ENCODE measurements at places on chromosomes 3 and 15.

GRCh38 chr3:167723872-167724271 lies 10.8 kb downstream of the PDCD10 start:
- no peak for DNase-seq

DNA sequence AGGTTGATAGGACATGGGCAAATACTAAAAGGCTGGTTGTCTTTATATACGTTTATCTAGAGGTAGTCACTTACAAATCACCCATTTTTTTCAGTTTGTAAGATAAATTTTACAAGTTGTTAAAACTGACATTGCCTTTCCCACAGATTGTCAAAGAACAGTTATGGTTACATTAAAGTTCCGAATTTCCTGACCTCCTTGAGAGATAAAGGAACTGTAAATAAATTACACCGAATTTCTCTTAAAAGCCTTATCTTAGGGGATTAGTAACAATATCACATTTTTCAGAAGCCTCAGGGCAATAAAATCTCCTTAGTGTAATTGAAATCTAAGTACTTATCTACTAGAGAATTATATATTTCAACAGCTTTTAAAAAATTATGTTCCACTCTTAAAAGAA lies 49.5 kb downstream of the ZPLD1 start:
- DNase-seq: no peak

- no peak for DNase-seq
Measured at GRCh38 chr3:173865900-173866498, 468.5 kb downstream of the NLGN1 start.

- DNase-seq: no peak
Measured at GRCh38 chr15:67180035-67180434, 74.4 kb downstream of the AAGAB start.

DNA sequence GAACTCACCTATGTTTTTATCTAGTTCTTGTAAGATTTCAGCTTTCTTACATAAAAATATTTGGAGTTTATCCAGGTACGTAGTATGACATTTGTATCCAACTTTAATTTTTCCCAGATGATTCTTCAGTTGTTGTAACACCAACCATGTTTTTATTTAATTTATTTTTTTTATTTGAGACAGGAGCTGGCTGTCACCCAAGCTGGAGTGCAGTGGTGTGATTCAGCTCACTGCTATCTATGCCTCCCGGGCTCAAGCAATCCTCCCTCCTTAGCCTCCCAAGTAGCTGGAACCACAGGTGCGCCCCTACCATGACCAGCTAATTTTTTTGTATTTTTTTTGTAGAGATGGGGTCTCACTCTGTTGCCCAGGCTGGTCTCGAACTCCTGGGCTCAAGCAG lies 6.6 kb downstream of the XYLB start:
- no peak for DNase-seq

- no peak for DNase-seq
Measured at GRCh38 chr15:75924576-75924975, 20.9 kb downstream of the FBXO22 start.

DNA sequence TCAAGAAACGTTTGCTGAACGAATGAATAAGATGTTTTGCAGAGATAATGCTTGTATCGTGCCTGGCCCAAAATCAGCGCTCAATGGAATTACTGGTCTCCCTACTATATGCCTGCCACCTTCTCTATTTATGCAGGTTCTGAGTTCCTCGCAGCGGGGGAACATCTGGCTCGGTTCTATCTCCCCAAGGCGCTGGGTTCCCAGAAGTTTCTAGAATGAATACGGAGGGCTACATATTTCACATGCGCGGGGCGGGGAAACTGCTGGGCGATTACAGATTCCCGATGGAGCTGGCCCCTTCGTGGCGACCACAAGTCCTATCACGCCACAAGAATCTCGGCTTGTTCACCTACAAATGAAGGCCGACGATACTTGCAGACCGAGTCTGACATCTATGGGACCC lies 411 bp upstream of the EIF2B5 start:
- DNase-seq: no peak

GRCh38 chr3:131716007-131716406 lies 213.2 kb upstream of the MRPL3 start:
- no peak for DNase-seq

GRCh38 chr3:94299716-94300115 lies 236.9 kb downstream of the NSUN3 start:
- no peak for DNase-seq

DNA sequence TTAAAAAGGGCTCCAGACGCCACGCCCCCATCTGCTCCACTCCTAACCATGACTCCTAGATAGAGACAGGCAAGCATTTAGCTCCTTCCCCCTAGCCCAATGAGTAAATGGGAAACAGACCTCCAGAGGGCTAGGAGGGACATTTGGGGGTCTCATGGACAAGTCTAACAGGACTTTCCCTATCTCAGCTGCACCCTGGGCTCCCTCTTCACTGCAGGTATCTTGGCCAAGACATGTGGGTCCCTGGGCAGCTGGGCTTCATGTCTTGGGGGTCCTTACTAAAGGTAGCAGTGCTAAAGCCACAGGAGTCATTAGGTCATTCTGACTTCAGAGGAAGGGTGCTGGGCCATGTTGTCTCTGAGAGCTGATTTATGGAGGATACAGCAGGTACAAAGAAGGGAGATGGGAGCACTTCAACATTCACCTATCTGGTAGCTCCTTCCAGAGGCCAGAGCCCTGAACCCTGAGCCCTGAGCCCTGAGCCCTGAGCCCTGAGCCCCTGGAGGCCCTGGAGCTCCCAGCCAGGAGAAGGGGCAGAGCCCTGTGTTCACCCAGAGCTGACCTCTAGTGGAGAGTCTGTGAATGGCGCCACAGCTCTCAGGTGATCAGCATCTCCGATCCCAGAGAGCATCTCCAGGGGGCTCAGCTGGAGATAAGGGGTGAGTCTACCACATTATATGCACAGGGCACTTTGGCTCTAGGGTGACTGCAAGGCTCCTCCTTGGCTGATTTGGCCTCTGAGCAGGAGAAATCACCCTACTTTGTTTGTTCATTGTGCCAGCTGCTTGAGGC lies 40.1 kb upstream of the EPHB1 start:
- peak; percentile 59 for DNase-seq

GRCh38 chr3:9898467-9899241 lies 4.0 kb upstream of the IL17RE start:
- no peak for DNase-seq

DNA sequence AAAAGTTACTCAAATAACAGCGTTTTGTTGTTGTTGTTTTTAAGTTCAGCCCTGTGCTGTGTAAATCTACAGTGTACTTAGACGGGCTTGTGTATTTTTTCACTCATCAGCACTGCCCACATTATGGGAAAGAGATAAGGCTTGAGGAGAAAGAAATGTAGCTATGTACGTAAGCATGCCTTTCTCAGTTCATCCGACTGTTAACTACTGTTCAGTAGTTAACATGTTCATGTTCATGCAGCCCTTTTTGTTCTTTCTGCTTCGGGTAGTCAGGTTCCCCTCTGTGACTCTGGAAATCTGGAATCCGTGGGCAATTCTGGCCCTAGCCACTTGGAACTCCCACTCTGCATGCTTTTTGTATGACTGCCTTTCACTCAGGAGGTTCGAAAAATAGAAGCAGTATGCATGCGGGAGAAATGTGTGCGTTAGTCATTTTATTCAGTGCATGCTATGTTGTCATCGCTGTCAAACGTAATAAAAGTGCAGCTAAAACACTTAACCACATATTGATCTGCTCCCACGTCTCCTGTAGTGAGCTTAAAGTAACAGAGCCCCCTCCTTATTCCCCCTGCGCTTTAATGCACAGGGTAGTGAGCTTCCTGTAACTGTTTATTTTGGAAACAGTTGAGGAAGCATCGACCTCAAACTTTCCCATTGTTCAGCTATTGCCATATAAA lies 283.1 kb upstream of the NR2F2 start:
- DNase-seq: no peak

DNA sequence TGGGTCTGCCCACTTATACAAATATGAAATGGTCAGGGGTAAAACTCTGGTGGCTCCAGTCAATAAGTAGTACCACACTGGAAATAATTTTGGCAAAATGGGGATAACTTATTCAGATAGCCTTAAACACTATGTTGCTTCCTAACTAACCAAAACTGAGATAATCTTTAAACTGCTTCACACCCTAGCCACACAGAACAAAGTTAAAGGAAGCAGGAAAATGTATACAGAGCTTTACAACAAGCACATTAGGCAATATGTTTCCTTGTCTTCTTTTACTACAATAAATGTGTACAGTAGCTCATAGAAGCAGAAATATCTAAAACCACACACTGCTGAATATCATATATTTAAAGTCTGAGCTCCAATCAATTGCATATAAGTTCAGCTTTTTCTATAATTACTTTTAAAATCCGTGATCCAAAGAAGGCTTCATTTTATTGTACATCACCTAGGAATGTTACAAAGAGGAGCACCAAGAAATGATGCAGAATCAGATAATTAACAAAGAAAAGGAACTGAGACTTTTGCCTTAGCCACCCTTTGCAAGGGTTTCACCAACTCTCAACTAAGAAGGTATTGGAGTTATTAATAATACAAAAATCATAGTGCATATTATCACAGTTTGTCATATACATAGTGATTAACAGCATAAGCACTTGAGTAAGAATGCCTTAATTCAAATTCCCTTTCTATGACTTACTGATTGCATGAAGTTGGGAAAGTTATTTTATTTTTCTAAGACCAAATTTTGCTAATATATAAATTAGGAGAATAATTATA lies 9.2 kb upstream of the SSR3 start:
- DNase-seq: no peak

DNA sequence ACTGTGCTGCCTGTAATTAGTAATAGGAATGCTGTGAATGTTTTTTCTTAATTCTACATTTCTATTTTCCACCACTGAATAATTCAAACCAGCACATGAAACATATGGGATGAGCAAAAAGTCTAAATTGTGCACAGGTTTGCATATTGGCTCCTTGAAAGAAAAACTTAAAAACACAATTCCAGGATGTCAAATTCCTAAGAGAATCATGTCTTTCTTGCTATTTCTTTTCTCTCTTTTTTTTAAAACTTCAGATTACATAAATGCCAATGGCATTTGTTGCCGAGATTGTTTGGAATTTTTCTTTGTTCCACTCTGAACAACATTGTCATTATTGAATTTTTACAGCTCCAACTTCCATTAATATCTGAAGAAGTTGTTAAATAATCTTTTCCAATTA lies 60.8 kb downstream of the VGLL3 start:
- no peak for DNase-seq

GRCh38 chr15:71736286-71736947 lies 73.9 kb upstream of the NR2E3 start:
- no peak for DNase-seq

- DNase-seq: no peak
Measured at GRCh38 chr3:188126934-188127333, 27.0 kb upstream of the LPP start.

DNA sequence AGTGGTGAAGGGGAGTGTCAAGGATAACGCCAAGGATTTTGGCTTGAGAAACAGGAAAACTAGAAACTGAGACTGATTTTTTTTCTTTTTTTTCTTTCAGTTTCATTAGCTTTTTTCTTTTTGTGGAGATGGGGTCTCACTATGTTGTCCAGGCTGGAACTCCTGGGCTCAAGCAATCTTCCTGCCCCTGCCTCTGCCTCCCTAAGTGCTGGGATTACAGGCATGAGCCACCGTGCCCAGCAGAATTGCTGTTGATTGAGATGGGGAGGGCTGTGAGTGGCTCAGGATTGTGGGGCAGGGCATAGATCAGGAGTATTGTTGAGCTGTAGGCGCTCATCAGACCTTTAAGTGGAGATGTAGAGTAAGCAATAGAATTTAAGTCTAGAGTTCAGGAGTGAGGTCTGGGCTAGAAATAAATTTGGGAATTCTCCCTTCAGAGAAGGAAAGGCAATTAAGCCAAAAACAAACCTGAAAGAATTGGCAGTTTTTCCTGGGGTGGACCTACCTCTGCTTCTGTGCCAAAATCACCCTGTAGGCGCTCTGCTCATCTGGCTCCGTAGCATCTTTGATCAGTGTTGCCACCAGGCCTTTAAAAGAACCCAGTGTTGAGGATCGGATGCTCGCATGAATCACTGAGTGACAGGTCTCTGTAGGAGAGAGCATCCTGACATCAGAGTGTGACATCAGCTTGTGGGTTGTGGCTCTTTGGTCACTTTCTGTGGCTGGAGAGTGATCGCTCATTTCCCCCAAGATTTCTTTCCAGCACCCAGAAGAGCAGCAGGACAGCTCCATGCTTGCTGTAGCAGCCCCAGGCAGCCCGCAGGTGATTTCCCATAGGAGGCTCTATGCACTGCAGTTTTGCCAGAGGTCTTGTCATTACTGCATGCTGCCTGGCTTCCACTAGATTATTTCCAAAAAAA lies 15.8 kb downstream of the ABHD17C start:
- DNase-seq: peak; percentile 55

DNA sequence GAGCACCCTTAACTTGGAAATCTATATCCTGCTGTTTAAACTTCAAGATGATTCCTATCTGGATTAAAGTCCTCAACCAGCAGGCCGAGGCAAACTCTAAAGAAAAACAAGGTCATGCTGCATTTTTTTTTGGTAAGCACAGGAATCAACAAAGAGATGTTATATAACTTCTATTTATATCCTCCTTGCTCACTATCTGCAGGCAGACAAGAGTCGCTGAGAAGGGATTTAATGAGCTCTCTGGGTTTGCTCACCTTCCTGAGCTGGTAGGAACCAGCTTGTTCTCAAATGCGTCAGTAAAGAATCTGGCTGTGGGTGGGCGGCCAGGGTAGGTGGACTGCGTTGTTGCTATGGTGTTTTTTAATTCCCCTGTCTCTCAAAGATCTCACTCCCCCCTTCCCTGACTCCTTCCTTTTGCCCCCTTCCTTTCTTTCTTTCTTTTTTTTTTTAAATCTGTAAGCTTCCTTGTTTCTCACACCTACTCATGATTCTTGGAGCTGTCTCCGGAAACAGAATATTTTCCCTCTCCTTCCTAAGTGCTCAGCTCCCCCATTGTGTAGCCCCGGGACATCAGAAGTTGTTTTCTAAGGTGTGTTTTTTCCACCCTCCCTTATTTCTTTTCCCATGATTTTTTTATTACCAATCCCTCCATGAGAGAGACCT lies 228.8 kb upstream of the BHLHE40 start:
- DNase-seq: no peak

DNA sequence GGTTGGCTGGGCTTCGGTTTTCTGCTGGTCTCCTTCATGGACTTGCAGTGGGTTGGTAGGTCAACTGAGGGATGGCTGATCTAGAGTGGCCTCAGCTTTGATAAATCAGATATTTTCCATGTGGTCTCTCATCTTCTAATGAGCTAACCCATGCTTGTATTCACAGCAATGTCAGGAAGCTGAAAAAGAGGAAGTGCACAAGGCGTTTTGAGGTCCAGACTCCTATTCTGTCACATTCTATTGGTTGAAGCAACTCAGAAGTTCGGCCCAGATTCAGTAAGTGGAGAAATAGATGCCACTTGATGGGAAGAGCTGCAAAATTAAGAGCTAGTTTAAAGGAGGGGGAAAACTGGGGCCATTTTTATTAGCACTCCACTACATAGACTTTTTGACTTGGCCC lies 361.2 kb downstream of the DIPK2A start:
- no peak for DNase-seq

GRCh38 chr3:43580181-43580580 lies 41.6 kb downstream of the ANO10 start:
- no peak for DNase-seq

GRCh38 chr15:91584895-91585294 lies 268.6 kb upstream of the SLCO3A1 start:
- DNase-seq: no peak
